NCI-H1417 treated with DMSO at 0.1 percent for 48 hours (cell line): ENCODE measurements at places on chromosomes 1 and 21.

DNA sequence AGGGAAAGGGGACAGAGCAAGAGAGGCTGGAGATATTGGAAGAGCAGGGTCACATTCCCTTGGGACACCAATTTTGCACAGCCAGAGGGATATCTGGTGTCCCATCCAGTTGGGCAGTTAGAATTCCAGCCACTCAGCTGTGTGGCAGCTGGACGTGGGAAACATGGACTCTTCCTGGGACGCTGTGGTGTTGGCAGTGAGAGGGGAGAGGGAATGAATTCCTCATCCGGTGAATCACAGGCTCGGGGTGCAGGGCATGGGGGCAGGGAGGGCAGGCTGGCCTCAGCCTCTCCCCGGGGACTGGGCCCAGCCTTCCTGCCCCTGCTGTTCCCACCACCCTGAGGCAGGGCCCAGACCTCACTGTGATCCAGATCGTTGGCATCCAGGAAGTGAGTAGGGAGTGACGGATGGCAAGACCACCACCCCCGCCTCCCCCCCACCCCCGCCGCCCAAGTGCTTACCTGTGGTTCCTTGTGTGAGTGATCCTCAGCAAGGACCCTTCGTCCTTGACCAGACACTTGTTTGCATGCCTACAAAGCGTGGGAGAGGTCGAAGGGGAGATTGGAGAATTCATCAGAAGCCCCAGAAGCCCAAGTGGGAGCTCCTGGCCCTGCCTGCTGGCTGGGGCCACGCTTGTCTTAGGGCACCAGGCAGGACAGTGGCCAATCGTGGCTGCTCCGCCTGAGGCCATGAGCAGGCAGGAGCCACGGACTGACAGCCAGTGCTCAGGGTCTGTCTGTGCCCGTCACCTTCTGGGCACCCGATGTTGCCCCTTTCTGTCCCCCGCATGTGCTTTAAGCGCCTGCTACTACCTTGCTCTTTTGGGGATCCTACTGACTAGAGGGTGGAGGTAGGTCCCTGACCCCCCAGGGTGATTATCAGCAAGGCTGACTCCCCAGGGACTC, 8.7 kb downstream of the WNT3A start:
- DNase-seq, result no peak

DNA sequence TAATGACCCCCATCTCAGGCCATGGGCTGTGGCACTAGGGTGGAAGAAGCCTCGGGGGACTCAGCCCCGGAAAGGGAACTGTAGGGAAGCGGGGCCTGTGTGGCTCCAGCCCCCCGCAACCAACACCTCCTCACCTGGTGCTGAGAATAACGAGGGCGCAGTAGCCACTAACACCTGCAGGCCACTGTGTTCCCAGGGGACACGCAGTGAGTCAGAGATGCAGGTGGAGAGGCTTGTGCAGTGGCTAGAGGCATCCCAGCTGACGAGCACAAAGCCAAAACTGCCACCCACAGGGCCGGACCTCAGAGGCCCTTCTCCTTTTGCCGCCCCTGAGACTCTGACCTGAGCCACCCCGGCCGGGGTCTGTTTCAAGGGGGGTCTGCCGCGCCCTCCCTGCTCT, 33.5 kb upstream of the CCDC27 start:
- DNase-seq, result no peak

- DNase-seq, result no peak
Observed at GRCh38 chr1:29541631-29542030, 305.3 kb downstream of the PTPRU start.

GRCh38 chr1:174242856-174243255, 83.5 kb downstream of the RABGAP1L start:
- no peak for DNase-seq

DNA sequence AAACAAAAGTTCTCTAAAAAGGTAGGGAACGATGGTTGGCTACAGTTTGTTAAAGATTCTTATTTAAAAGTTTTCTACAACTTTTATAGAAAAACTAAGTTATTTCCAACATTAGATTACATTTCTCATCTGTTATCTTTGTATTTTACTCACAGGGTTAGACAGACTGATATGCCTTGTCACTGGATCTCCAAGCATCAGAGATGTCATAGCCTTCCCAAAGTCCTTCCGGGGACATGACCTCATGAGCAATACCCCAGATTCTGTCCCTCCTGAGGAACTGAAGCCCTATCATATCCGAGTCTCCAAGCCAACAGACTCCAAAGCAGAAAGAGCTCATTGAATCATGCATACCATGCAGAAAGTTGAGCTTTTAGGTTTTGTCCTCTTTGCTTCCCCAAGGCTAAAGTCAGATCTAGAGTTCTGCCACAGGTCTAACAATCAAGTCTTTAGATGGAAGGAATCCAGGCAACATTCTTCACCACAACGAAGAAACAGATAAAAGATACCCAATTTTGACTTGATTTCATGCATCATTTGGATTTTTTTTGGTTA, 10.3 kb downstream of the GAS5 start:
- DNase-seq, result no peak

DNA sequence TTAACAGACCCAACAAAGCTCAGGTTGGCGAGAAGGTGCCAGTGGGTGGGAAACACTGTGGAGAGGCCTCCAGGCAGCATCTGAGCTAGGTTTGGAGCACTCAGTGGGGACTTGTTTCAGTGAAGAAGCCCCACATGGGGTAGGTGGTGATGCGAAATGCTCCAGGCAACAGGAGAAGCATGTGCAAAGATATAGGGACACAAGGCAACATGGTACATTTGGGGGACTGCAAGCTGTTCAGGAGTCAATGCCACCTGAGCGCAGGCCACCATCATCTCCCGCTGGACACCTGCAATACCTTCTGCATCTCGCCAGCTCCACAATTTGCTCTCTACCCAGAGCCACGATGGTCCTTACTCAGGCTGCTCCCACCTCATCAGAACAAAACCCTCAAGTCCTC, 28.0 kb downstream of the BCAR3 start:
- DNase-seq, result no peak

DNA sequence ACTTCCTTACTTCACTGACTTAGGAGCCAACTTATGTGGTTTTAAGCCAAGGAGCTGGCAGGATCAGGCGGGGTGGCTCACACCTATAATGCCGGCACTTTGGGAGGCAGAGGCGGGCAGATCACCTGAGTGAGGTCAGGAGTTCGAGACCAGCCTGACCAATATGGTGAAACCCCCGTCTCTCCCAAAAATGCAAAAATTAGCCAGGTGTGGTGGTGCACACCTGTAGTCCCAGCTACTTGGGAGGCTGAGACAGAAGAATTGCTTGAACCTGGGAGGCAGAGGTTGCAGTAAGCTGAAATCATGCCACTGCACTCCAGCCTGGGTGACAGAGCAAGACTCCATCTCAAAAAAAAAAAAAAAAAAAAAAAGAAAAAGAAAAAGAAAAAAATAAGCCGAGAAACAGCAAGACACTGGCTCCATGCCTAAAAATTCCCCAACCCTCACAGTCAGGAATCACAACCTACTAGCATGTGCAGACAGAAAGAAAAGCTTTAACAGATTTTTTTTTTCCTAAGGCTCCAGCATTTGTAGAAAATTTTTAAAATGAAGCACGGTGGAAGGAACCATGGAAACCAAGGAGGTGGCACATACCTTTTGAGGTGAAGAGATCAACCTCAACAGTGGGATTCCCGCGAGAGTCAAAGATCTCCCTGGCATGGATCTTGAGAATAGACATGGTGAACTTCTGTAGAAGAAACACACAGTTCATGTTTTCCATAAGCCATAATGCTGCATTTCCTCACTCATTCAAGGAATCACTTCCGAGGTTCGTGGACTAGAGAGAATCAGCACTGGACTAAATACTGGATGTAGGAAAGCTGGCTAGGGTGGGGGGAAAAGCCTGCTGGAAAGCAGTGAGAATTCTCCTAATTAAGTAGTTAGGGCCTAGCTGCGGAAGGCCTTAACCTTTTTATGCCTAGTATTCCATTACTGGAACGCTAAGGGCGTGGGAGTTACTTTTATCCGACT, 4.0 kb downstream of the ENO1 start:
- no peak for DNase-seq

GRCh38 chr1:69256036-69256435, 311.7 kb upstream of the LRRC7 start:
- DNase-seq, result no peak

DNA sequence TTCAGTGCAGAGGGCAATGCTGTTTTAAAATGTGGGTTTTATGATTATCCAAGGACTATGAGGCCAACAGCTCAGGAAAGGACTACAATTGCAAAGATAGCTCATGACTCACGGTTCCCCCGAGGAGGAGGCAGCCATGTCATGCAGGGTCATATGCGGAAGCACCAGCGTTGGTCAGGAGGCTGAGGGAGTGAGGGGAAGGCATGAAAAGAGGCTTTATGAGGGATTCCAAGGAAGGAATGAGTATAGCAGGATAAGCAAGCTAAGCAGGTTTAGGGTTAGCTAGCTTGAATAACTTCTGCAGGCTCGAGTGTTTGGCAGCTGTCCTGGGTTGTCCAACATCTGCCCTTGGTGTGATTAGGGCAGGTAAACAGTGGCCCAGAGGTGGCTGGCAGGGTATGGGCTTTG, 495.1 kb downstream of the SETD4 start:
- no peak for DNase-seq

- no peak for DNase-seq
Observed at GRCh38 chr1:153000294-153000693, 1.3 kb upstream of the SPRR3 start.

DNA sequence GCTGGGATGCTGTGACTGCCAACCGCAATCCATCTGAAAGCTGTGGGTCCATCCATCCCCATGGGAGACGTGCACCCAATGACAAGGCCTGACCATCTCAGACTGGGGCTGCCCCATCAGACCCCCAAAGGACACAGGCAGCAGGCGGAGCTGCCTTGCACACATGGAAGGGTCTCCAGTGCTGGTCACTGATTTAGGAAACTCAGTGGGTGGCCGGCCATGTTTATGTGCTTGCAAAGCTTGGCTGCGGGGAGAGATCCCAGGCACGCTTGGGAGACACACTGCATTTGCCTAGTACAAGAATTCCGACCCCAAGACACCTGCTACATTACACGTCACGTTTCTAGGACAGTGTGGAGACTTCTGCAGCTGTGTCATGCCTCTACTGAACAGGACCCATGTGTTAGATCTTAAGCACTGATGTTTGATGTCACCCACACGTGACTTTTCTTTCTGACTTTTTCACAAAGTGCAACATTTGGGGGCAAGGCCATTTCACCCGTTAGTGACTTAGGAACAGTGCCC, 181.4 kb downstream of the CLIC6 start:
- no peak for DNase-seq

DNA sequence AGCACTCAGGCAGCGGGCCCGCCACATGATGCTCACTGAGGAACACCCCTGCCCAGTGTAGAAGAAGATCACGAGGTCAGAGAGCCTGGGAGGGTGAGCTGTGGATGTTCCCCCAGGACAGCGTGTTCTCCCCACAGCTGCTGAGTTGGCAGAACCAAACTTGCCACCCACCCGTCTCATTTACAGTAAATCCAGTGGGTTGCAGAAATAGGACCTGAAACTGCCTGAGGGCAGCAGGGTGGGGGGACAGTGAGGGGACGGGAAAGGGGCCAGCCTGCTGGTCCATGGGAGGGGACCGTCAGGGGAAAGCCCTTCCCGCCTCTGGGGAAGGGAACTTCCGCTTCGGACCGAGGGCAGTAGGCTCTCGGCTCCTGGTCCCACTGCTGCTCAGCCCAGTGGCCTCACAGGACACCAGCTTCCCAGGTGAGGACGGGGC, at the start of gene C1QB:
Gene C1QB (plus strand): TSS at position 356 of the 436 bp plus-strand sequence. CDS start 6,227 bp downstream, outside the sequence.
- DNase-seq, result no peak

DNA sequence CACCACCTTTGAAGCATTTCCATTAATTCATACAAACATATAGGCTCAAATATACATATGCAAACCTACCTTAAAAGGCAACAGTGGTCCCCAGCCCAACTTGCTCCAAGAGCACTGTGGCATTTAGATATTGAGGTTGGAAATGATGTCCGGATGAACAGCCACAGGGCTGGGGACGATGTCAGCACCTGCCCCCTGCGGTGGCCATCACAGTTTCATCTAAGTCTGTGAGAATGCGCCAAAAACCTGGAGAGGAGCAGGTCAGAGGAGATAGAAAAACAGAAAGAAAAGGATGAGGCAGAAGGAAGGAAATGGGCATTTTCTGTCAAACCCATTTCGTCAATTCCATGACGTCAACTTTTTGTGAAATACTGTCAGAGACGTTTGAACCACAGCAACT, 67.4 kb downstream of the TIAM1 start:
- no peak for DNase-seq

GRCh38 chr1:155717041-155717440, 28.1 kb downstream of the DAP3 start:
- DNase-seq, result no peak

DNA sequence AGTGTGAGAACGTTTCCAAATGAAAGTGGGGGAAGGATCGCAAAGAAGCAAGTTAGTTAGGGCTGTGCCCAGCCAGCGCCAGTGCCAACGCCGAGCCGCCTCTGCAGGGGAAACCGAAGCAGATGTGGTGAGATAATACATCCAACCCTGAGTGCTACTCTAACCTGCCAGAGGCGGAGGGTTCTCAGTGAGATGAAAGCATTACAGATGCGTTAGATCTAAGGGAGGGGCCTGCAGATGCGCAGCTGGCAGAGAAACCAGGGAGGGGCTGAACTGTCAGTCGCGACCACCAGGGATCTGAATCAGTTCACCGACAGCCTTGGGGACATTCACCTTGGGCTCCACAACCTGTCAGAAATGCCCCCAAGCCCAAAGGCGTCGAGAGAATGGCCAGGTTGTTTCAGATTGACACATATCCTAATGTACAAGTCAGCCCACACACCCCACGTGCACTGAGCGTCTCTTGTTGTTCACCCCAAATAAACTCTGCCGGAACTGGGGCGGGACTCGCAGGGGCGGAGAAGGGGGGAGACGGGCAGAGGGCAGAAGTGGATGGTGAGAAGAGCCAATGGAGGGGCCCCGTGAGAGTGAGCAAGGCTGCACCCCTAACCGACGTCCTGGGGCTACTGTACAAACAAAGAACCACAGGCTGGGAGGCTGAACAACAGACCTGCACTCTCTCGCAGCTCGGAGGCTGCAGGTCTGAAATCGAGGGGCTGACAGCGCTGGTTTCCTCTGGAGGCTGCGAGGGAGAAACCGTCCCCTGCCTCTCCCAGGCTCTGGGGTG, 8.7 kb upstream of the UMODL1 start:
- DNase-seq, result no peak

DNA sequence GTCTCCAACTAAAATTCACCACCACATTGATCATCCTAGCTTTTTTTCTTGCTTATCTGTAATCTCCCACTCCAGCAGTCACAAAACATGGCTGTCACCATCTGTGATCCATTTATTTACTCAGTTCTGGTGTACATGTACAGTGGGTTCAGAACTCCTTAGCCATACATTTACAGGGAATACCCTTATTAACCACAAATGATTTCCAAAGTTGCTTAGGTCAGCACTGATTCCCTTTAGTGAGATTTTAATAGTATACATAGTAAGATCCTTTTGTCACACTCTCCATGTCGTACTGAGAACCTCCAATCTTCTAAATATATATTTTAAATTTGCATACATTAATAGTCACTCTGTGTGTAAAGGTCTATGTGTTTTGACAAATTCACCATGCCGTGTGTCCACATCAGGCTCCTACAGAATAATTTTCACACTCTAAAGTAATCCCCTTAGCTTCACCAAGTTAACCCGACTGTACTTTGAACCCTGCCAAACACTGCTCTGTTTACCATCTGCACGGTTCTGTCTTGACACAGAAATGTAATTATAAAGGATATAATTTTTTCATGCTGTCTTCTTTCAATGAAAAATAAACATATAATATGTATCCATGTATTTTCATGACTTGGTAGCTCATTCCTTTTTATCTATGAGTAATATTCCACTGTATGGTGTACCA, 473.6 kb upstream of the ZP4 start:
- DNase-seq, result no peak
